Effector CD4-positive, alpha-beta T cell (primary cell): ENCODE measurements at places on chromosomes 6 and 20.

DNA sequence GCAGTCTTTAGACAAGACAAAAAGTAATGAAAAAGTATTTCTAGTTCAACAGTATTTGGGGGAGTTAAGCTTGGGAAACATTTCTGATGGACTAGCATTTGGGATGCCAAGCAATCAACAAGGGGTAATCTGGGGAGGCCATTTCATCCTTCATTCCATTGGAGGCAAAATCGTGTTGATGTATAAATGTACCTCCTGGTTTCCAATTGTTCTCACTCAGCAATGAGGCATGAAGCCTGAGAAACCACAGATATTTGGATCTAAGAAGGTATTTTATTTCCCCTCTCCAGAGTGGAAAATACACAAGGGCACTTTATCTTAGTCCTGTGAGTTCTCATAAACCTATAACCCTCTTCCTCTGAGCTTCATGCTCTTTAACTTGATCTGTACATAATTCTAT, 68.2 kb downstream of the TBX18 start:
- DNase-seq = no peak

- no peak for DNase-seq
These were observed 47.8 kb downstream of the SLC35D3 start for GRCh38 chr6:136969930-136970329.

GRCh38 chr6:44002593-44003344, 124.5 kb downstream of the MRPL14 start:
- peak; percentile 19 for DNase-seq

- no peak for DNase-seq
These were observed 54.3 kb downstream of the MYLIP start for GRCh38 chr6:16183187-16183664.

GRCh38 chr6:12474167-12475140, 184.3 kb downstream of the EDN1 start:
- DNase-seq = no peak
